Frontal cortex (tissue), 4 donors: ENCODE measurements at places on chromosomes 3 and 15. TPM values are rescaled to one million over a fixed set of nuclear protein-coding genes. Genes with fewer than 3 reads are reported as not detected.

- no peak for DNase-seq
Observed at GRCh38 chr3:134487406-134487805, 1.5 kb downstream of the CEP63 start.

- DNase-seq = no peak
Observed at GRCh38 chr15:33008284-33008995, 186.1 kb downstream of the FMN1 start.

GRCh38 chr3:192249516-192249915 lies 477.8 kb downstream of the FGF12 start:
- DNase-seq = no peak

SPTBN5 gene
- total RNA-seq = 0.41 TPM

SPG21 gene
- total RNA-seq = 58.7 TPM

DOCK3 gene
- total RNA-seq = 39.9 TPM

TMEM207 gene
- not detected for total RNA-seq
